ENCODE measurements at places on chromosomes 11 and 22.

- no peak for DNase-seq
These were observed 66.2 kb downstream of the MICAL3 start for GRCh38 chr22:17958166-17958565.

DNA sequence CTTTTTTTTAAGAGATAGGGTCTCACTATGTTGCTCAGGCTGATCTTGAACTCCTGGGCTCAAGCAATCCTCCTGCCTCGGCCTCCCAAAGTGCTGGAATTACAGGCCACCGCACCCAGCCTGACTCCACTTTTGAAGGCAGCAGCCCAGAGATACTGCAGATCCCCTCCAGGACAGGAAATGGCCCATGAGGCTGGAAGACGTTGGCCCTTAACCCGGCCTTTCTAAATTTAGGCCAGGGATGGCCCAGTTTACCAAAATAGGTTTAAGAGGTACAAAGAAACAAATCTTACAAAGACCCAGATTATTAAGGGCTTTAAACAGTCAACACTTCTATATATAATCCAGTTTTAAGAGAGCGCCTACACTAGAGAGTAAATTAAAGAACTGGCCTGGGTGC lies 32.2 kb downstream of the CPT1A start:
- DNase-seq: no peak

DNA sequence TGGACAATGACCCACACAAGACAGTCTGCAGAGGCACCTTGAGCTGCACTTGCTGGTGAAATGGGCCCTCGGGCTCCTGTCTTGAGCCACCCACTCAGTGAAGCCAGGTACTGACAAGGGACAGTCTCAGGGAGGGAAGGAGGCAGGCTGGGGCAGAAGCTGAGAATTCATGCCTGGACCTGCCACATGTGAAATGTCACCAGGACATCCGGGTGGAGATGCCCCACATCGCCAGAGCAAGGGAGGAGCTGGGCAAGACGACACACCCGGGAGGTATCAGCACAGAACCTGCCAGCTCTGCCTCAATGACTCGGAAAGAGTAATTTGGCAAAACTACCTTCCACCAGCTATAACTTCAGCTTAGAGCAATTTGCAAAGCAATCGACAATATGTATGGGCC lies 23.5 kb downstream of the CPT1A start:
- DNase-seq: no peak

GRCh38 chr11:61727401-61727811 lies 25.0 kb upstream of the MYRF start:
- no peak for DNase-seq

DNA sequence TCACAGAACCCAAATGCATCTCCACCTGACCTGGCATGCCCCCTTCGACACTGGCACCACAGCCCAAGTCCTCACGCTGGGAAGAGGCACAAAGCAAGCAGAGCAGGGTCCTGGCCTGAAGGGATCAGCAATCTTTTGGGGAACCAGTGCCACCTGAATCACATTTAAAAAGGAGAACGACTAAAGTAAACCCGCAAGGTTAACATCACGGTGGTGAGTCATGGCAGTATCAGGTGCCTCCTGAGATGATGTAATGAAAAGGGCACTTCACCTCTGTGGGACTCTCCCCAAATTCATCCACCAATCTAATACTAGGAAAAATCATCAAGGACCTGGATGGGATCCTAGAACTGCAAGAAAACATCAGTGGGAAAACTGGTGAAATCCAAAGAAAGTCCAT lies 44.9 kb downstream of the PACSIN2 start:
- no peak for DNase-seq

- DNase-seq: peak; percentile 53
These were observed 22.0 kb downstream of the ST14 start for GRCh38 chr11:130181295-130182272.

DNA sequence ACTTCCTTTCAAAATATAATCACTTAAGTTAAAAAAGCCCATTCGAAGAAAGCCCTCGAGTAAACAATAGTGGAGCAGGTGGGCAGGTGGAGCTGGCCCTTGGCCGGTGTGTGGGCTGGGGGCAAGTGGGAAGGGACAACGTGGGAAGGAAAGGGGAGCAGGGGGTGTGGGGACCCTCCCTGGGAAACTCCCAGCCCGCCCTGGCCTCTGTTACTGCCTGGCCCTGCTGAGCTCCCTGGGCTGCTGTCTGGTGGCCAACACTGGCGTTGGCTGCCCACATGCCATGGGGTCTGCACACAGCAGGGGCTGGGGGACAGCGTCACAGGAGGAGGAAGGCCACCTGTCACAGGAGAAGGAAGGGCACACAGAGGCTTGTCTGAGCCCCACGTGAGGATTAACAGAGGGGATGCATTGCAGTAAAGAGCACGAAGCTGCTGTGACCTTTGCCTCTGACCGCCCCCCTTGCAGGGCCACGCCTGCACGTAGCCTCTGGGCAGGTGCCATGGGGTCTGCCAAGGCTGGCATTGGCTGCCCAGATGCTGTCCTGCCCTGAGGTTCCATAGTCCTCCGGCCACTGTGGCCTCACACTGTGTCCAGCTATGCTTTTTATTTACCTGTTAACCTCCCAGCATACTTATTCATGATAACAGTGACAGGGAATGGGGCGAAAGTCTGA lies 36.2 kb upstream of the CCDC188 start:
- DNase-seq: no peak

- DNase-seq: no peak
These were observed 56.0 kb downstream of the PACSIN2 start for GRCh38 chr22:42958937-42959336.

DNA sequence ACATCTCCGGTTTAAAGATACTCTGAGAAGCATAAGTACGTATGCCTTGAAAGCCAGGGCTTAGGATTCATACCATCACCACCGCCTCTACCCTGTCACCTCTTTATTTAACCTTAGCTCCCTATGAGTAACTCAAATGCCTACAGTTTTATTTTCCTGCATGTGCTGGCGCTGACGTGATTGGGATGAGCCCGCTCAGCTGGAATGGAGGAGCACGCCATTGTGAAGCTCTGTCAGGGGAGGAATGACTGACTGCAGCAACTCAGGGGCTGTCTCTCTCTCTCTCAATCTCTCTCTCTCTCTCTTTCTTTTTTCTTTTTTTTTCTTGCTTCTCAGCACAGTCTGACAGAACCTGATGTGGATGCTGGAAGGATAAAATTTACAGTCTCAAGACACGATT lies 12.4 kb downstream of the CAVIN3 start:
- no peak for DNase-seq

DNA sequence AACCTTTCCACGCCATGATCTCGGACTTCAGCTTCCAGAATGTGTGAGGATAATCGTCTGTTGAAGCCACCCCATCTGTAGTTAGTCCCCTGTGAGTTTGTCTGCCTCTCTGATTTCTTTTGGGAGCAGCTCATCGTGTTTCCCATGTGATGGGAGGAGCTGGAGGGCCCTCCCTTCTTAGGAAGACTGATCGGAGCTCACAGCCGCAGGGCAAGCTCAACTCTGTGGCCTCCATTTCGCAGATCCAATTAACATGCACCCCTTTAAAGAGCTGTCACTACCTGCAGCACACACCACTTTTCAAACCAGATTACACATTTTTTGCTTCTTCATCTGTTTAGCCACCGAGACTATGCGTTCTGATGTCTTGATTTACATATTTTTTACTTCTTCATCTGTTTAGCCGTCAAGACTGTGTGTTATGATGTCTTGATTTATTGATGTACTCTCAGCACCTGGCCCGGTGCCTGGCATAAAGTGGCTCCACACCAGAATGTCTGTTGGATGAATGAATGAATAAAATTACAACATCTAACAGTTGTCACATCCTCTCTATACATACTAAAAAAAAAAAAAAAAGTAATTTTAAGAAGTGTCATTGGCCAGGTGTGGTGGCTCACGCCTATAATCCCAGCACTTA lies 14.9 kb upstream of the PPFIA1 start:
- DNase-seq: no peak

- no peak for DNase-seq
These were observed 222.6 kb upstream of the PITPNB start for GRCh38 chr22:28141614-28142013.

- no peak for DNase-seq
These were observed 43.4 kb downstream of the APOL5 start for GRCh38 chr22:35761037-35761436.

GRCh38 chr22:29821291-29822016 lies 16.6 kb downstream of the ASCC2 start:
- DNase-seq: peak; percentile 78

GRCh38 chr11:78213526-78214330 lies 25.0 kb downstream of the USP35 start:
- no peak for DNase-seq

DNA sequence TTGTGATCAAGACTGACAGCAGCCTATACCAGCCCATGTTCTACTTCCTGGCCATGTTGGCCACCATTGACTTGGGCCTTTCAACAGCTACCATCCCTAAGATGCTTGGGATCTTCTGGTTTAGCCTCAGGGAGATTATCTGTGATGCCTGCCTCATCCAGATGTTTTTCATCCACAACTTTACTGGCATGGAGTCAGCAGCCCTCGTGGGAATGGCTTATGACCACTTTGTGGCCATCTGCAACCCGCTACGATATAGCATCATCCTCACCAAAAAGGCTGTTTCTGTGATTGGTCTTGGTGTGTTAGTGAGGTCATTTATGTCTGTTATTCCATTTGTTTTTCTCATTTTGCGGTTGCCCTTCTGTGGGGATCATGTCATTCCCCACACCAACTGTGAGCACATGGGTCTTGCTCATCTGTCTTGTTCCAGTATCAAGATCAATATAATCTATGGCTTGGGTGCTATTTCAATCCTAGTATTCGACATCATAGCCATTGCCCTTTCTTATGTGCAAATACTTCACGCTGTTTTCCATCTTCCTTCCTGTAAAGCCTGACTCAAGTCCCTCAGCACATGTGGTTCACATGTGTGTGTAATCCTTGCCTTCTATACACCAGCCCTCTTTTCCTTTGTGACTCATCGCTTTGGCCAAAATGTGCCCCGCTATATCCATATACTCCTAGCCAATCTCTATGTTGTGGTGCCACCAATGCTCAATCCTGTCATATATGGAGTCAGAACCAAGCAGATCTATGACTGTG lies 23.6 kb downstream of the OR52E1 start:
- no peak for DNase-seq

- DNase-seq: no peak
These were observed 132.3 kb downstream of the TRIM44 start for GRCh38 chr11:35794850-35795249.

DNA sequence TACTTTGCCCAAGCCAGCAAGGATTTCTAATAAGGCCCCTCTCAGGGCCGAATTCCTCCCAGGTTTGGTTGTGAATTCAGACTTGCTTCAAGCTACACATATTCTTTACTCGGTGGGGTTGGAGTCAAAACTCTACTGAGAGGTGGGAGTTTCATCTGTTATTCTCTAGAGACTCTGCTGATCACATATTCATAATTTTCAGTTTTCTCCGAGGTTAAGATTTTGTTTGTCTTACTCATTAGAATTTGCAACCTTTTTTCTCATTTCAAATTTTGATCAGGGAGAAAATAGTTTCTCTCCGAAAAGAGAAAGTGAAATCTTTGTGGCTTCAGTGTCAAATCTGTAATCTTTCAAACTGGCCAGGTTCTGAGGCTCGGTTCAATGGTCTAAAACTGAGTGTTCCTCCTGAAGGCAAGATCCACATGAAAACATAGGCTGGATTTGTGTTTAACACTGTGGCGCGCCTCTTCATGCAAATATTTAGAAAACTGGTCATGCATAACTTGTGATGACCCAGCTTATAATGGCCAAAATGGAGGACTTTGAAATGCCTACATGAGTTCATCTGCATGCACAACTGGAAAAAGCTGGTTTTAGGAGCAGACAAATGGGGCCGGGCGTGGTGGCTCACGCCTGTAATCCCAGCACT lies 21.5 kb upstream of the GSTP1 start:
- no peak for DNase-seq

GRCh38 chr11:1829039-1829820 lies 5.6 kb upstream of the SYT8 start:
- DNase-seq: no peak

- DNase-seq: no peak
These were observed 108.2 kb downstream of the SLC36A4 start for GRCh38 chr11:93089474-93090102.

GRCh38 chr22:40641269-40641668 lies 4.8 kb upstream of the MRTFA start:
- no peak for DNase-seq

GRCh38 chr11:24637520-24637919 lies 140.7 kb downstream of the LUZP2 start:
- DNase-seq: no peak

DNA sequence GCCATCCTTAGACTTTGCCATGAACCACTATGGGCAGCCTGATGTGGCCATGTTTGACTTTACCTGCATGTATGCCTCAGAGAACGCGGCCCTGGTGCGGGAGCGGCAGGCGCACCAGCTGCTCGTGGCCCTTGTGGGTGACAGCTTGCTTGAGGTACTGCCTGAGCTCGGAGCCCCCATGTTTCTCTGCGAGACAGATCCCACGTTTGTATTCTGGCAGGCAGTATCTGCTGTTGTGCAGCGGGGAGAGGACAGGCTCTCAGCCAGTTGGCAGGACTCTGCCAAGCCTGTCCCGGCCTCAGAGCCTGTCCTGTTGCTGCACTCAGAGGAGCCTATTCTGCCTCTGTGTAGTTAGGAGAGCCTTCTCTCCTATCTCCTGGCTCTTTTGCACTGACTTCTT lies 109.9 kb downstream of the MICAL2 start:
- DNase-seq: no peak

- no peak for DNase-seq
These were observed 134.0 kb downstream of the FAM76B start for GRCh38 chr11:95655536-95655935.

DNA sequence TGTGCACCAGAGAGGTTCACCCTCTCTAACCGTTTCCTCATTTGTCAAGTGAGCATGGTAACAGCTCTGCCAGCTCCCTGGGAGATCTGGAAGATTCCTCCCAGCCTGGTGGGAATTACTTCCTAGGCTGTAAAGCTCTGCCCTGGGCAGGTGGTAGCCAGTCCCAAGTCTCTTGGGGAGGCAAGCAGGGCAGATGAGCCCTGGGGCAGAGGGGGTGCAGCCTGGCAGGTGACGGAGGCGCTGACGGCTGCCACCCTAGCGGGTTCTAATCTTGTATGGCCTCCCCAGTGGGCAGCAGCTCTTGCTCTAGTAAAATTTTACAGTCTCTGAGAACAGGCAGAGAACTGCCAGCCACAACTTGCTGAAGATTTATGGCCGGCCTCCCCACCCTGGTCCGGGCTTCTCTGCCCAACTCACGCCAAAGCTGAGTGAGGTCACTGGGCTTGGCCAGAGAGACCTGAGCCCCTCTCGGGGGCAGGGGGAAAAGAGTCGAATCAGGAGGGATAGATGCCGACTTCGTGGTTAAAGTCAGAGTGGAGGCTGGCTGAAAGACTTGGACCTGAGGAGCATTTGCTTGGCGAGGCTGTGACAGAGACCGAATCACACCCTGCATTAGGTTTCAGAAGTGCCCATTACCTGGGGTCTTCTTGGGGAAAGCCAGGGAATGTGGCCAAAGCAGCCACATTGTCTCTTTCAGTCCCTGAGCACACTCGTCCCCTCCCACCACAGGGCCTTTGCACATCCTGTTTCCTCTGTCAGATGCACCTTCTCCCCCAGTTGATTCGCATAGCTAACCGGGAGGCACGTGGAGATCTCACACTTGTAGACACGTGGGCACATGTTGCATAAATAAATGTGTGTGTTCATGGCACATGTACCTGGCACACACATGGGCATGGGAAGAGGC lies 188.2 kb downstream of the MN1 start:
- DNase-seq: no peak

Data from liver (tissue), 10 donors.